NCI-H1417 treated with DMSO at 0.1 percent for 48 hours (cell line): ENCODE measurements at places on chromosomes 1 and 21.

- DNase-seq: no peak
These were observed 28.7 kb upstream of the ETS2 start for GRCh38 chr21:38777015-38777414.

DNA sequence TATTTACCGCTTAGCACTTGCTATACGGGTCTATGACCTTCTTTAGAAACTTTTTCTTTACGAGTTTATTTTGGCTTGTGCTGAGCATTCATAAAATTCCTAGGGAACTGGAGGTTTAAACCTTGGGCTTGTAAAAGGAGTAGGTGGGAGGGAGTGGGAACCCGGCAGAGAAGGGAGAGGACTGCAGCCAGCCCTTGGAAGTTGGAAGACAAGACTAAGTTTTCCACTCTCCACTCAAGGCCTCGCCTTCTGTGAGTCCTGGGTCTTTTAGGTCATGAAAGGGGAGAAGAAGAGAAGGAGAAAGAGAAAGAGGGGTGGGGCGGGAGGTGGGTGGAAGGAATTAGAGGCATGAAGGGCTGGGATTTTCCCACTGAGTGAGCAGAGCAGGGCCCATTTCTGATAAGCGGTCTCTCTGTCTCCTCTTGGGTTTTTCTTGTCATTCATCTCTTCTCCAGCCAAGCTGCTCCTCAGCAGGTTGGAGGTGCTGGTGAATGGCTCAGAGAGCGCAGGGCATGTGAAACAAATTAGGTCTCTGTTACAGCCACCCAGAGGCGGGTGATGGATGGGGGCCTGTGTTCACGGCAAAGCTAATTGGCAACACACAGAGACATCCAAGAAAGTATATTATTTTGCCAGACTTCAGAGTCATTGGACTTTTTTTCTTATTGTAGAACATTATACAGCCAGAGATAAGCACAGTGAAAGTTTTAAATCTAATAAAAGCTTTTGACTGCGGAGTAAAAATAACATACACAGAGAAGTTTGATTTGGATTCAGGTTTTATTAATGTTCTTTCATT, 247.3 kb downstream of the FOXD2 start:
- no peak for DNase-seq

- DNase-seq: no peak
These were observed 16.9 kb downstream of the MTARC1 start for GRCh38 chr1:220803401-220804201.

- no peak for DNase-seq
These were observed 35.9 kb upstream of the ATP5PO start for GRCh38 chr21:33951276-33952178.
